ENCODE measurements at places on chromosomes 12 and 14.
A peak's percentile ranks its signal among the peaks of the same experiment; 100 is the strongest.

DNA sequence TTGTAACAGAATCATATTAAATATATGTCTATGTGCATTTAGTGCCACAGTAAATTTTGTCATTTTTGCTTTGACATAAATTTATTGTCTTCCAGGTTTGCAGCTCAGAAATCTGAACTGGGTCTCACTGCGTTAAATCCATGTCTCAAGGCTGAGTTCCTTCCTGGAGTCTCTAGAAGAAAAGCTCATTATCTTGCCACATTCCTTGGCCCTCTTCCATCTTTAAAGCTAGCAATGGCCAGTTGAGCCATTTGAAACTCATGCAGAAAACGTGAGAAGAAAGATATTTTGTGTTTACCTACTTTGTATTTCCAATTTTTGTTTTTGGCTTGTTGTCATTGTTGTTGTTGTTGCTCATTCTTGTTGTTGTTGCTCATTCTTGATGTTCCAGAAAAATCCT, 10.7 kb downstream of the PRH1 start:
- DNase-seq = no peak

- no peak for DNase-seq
Observed at GRCh38 chr12:132874175-132874574, 13.2 kb downstream of the CHFR start.

DNA sequence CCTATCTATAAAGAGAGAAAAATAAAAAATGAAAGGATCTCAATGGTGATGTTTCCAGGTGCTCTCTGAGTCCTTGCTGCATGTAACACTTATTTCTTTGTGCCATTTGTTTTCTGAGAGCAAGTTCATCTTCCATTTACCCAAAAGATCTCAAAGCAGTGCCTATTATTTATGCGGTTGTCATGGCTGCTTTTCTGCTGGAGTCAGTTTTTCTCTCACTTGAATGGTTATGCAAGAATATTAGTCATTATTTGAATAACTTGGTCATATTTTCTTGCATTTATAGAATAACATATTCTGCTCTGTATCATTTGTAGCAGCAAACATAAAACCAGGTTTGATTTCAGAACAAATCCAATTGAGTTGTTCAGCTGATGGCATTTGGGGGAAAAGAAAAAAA, 141.8 kb upstream of the G2E3 start:
- no peak for DNase-seq

DNA sequence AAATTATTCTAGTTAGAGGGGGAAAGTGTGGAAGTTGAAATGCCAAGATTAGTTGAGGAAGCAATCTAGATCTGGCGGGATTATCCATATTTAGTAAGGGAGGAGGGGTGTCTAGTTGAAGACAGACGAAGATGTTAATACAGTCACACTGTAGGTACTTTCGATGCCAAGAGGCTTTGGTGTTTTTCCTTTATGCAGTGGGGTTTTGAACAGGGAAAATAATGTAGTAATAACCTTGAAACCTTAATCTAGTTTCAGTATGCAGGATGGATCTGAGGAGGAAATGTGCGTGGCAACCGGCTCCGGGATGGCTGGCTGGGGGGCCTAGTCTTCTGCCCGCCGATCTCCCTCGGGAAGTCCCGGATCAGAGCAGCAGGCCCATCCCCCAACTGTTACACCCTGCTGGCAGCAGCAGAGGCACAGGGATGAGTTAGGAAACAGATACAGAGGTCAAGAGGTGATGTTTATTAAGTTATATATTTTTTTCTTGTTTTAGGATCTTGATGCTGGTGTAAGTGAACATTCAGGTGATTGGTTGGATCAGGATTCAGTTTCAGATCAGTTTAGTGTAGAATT, 27.4 kb downstream of the MDM2 start:
- DNase-seq = no peak

- DNase-seq = no peak
Observed at GRCh38 chr14:74286736-74287135, 16.0 kb downstream of the ABCD4 start.

DNA sequence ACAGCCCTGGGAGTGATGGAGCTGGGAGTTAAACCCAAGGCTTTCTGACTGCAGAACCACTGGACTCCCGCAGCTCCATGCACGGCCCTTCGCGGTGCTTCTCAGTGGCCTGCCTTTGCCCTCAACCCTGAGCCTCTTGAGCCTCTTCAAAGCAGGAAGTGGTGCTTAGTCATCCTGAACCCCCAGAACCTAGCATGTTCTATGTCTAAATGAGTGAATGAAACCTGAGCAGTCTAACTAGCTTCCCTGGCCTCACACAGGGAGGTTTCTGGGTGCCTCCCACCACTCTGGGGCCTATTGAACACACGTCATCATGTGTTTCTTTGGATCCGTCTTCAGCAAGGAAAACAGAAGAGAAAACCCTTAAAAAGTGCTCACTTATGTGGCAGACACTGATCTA, 117.9 kb upstream of the SFSWAP start:
- peak; percentile 76 for DNase-seq

DNA sequence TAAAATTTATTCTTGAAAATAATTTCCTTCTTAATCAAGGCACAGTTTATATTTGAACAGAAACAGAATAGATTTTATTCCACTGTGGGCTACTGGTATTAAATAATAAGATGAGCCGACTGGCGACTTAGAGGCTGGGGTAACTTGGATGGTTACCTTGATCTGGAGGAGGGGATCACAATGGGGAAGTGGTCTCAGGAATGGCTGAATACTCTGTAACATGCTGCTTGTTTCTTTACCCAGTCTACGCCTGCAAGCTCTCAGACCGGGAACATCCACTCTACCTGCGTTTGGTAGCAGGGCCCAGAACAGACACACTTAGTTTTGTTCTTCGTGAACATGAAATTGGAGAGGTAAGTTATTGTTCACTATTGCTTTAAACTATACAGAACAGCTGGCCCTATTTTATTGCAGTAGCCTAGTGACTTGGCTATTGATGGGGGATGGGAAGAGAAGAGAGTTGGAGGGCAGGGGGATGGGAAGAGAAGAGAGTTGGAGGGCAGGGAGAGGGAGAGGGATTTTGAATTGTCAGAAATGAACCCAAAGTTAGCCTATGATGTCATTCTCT, 67.9 kb downstream of the GNS start:
- no peak for DNase-seq

DNA sequence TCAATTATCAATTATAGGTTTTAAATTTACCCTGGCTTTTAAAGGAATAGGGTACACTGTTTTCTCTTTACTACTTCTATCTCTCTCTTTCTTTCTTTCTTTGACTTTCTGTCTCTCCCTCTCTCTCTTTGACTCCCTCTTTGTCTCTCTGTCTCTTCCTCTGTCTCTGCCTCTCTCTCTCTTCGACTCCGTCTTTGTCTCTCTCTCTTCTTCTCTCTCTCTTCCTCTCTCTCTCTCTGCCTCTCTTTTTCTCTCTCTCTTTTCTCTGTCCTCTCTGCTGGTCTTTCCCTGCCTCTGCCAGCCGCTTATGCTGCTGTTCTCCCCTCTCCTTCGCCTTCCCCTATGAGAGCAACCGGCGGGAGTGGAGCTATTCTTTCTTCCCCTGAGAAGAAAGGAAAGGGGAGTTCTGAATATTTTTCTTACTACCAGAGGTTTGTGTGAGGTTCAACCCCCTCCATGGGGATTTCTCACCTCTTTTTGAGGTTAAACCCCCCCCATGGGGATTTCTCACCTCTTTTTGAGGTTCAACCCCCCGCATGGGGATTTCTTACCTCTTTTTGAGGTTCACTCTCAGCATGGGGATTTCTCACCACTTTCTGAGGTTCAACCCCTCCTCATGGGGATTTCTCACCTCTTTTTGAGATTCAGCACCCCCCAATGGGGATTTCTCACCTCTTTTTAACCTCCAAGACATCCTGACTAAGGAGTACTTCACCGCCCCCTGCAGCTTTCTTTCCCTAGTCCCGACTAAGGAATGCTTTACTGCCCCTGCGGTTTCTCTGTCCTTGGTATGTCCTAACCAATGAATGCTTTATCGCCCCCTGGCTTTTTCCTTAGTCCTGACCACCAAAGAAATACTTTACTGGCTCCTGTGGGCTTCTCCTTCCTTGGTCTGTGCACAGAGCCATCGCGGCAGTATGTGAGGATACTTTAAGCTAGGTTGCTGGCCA, 27.4 kb upstream of the DDHD1 start:
- DNase-seq = no peak

DNA sequence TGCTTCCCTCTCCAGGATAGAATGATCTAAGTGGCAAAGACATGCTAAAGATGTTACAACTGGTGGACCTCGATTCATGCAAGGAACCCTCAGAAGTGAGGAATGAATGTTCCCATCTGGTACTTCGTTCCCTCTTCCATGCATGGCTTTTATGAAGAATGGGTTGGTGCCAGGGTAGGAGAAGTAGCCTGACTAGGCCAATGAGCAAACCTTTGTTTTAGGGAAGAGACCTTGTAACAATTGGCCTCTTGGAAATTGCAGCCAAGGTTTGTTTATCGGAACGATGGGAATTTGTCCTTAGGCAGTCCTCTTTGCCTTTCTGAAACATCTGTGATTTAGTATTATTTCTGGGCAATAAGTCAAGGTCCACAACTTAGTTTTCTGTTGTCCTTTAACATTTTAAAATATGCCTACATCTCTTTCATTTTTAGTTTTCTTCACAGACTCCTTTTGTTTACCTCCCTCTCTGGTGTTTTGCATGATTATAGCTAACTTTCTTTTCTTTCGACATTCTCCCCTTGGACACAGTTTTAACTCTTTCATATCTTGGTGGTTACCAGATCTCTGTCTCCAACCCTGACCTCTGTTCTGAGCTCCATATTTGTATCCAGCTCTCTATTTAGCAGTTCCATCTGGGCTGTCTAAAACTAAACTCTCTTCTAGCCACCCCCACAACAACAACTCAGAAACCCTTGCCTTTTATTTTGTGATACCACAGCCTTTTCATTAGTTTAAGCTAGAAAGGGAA, 70.0 kb downstream of the DIP2B start:
- DNase-seq = no peak

DNA sequence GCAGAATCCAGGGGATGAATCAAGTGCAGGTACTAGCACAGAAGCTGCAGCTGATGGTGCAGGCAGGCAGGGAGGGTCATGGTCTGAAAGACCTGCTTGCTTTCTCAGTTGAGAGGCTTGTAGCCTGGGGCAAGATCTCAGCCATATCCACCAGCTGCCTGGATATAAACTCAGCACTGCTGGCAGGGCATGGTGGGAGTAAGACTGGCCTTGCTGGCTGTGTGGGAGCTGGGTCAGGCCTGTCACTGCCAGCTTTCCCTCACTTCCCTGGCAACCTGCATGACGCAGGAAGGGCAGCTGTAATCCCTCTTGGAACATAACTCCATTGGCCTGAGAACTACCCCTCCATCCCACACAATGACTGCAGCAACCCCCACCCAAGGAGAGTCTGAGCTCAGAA, 230.1 kb downstream of the ANO6 start:
- no peak for DNase-seq

- DNase-seq = no peak
Observed at GRCh38 chr12:29726741-29727348, 56.9 kb downstream of the TMTC1 start.

DNA sequence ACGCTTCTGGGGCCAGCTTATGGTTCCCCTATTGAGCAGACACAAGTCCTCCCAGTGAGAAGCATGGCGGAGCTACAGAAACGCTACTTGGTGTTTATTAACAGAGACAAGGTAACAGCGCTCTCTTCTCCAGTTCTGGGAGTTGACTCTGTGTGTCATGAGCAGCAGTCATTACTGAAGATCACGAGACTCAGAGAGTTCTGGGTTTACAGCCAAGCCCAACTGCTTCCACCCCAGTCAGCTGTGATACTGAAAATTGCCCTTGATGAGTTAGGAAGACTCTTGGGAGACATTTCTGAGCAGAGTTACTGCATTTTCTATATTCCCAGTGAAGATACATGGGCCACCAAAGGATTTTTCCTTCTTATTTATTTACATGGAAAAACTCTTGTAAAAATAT, 48.6 kb downstream of the CFAP251 start:
- DNase-seq = no peak

DNA sequence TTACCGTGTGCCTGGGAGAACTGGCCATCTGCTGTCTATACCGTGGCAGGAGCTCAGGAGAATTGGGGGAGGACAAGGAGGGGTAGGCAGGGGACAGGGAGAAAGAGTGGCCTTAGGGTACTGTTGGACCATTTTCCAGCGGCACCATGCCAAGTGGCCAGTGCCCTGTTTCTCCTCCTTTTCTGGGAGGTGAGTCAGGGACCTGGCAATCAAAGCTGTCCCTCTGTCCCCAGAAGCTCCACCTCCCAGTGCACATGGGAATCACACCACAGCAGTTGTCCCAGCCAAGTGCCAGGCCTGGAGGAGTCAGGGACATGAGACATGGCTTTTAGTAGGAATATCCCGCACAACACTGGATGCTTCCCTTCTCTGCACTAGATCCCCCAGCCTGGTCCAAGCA, 118.0 kb downstream of the GCH1 start:
- no peak for DNase-seq

DNA sequence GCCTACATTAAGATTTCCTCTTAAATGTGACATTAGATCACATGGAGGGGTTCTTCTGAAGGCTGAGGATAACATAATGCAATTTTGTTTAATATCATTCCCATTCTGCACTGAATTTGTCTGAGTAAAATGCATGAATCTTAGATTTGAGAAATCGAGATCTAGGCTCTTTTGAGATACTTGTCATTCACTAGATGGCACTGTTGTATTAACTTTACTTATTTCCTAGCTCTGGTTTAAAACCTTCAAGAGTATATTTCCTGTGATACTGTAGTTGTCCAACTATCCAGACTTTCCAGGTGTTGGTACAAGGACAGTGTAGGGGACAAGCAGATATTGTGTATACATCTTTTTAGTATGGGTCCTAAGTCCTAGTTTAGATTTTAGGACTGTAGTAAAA, 91.7 kb upstream of the SEL1L start:
- DNase-seq = no peak

DNA sequence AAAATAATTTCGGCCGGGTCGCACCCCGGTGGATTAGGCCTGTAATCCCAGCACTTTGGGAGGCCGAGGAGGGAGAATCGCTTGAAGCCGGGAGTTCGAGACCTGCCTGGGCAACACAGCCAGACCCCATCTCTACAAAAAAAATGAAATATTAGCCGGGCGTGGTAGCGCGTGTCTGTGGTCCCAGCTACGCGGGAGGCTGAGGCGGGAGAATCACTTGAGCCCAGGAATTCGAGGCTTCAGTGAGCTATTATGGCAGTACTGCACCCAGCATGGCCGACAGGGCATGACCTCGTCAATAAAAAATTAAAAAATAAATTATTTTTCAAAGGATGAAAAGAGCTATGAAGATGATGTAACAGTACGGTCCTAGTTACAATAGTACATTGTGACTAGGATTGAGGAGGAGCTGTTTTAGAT, 523 bp downstream of the GTF2H3 start:
- no peak for DNase-seq

DNA sequence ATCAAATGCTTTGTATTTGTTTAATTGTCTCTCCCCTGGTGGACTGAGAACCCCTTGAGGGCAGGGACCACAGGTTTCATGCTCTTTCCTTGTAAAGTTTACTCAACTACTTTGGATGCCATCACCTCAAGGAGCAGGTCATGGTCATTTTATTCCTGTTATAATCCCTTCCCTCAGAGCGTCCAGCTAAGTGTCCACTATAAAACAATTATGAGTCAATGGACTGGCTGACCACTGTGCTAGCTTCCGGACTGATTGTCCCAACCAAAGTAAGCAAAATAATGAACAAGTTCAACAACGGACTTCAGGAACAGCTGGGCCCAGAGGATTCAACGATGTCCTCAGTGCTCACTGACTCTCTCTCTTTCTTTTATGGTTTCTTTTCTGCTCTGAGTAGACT, 18.2 kb downstream of the AK7 start:
- DNase-seq = no peak

GRCh38 chr12:105451211-105451610, 120.7 kb downstream of the C12orf75 start:
- no peak for DNase-seq
